ENCODE measurements at places on chromosomes 7 and 10. TPM values are rescaled to one million over a fixed set of nuclear protein-coding genes. Genes with fewer than 3 reads are reported as not detected.

PRTFDC1 gene
- total RNA-seq: 35.7 TPM

DNA sequence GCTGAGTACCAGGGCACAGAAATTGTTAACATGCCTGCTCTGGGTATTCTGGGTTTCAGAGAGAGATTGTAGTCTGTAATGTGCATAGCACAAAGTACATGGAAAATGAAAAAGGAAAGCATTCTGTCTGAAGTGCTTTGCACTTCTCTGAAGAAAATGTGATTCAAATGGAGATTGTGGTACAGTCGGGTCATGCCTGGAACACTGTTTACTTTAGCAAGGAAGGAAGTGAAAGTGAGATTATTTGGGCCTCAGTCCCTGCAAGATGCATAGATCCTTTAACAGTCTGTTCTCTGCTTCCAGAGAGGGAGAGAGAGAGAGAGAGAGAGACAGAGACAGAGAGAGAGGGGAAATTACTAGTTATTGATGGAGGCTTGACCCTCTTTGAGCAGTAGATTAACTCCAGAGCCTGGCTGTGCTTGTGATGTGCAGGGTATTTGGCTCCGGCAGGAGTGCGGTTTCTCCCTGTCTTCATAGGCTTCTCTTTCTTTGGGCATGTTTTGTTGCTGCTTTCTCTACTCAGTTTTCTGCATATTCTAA is 5.4 kb downstream of the VWC2 start:
- DNase-seq: no peak

MYL10 gene
- total RNA-seq: not detected

SPDYE18 gene
- 1.4 TPM for total RNA-seq

DNA sequence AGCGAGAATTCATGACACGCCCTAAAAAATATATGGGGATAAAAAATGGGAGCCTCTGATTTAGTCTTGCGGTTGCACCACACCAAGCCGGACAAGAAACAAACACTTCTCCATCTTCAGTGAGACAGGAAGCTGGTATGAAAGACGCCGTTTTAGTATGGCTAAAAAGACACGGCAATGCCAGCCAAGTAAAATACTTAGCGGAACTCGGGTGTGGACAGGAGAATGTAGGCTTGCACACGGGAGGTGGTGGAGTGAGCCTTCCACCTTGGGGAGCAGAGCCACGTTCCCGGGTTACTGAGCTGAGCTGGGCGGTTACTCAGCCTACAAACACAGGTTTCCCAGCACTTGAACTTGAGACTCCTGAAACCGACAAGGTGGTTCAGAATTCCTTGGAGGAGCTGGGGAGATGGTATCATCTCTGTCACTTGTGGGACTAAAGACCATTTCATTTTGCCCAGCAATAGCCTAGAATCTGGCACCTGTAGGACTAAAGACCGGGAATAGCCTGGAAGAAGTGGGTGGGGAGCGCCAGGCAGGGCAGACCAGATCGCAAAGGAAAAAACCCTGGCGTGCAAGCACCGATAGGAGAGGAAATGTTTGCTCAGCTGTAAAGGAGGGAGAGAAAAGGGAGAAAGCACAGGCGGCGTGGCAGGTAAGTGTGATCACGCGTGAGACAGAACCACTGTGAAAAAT is 34.8 kb upstream of the SEPHS1 start:
- no peak for DNase-seq

Data from occipital lobe (tissue), 3 donors.